ENCODE measurements at places on chromosomes 4 and X.

DNA sequence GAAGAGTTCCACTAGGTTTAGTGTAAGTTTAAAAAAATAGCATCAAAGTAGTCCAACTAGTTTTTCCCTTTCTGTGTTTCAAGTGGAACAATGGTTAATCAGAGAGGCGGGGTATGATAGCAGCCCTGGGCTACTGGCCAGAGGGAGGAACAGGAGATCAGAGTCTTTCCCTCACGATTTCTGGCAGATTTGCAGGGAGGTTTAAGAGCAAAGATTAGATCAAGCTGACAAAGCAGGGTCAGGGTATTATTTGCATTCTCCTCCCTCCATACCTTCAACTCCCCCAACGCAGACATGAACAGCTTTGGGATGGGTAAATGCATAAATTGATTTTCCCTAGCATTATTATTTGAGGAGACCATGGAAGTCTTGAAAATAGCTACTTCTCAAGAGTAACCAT lies 277.6 kb upstream of the DIAPH2 start:
- no peak for DNase-seq

DNA sequence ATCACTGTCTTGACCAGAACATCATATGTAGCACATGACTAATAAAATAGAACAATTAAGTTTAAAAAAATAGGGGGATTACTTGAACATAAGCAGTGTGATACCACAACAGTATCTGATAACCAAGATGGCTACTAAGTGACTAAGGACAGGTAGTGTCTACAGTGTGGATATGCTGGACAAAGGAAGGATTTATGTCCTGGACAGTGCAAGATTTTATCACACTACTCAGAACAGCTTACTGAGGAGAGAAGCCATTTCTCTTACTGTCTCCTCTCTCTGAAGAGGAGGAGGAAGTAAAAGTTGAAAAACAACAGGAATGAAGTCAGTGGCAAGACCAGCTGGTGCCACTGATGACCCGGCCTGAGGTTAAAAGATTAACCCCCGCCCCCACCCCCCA lies 4.0 kb upstream of the SLC10A7 start:
- no peak for DNase-seq

DNA sequence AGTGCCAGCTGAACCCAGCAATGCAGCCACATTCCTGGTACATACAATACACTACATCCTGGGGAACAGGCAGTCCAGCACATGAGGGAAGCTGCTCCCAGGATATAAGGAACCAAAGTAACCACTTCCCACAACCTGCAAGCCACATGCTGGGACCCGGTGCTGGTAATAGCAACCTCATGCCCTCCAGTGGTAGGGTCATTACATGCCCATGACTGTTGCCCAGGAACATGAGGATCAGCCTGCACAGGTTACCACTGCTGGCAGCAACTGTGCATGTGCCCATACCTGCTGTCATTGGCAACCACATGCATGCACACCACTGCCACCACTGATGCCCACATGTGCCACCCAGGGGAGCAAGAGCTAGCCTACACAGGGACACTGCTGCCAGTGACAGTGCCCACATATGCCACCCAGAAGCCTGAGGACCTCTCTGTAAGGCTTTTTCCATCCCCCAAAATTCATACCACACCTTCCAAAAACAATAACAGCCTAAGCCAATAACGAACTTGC lies 1982.5 kb downstream of the ARAP2 start:
- DNase-seq: no peak

GRCh38 chrX:12570859-12571501 lies 220.2 kb upstream of the PRPS2 start:
- DNase-seq: no peak

DNA sequence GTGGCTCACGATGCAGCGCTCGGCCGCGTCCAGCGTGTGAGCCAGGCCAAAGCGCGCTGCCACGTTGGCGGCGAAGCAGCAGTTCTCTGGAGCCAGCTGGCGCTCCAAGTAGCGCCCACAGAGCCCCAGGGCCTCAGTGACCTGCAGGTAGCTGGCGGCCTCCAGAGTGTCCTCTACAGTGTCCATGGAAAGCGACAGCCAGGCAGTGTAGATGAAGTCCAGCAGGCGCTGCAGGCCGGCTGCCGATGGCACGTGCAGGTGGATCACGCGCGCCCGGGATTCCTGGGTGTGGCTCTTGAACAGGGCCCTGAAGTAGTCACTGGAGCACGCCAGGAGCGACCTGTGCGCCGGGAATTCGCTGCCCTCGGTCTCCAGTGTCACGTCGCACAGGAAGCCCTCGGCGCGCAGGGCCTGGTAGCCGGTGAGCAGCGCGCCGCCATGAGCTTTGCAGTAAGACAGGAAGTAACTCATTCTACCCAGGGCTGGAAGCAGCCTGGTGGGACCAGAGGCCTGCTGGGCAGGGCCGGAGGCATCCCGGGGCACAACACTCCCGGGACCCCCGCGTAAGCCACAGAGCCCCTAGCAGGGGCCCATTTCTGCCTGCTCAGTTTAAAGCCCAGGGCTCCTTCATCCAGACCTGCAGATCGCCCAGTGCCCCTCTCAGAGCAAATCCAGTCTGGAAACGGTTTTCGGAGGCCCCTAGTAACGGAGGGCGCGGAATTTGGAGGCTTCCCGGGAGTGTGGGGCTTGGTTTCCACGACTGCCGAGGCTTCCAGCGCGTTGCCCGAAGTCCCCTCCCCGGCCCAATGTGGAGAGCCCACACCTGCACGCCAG lies 595 bp downstream of the KLHL34 start:
- no peak for DNase-seq

DNA sequence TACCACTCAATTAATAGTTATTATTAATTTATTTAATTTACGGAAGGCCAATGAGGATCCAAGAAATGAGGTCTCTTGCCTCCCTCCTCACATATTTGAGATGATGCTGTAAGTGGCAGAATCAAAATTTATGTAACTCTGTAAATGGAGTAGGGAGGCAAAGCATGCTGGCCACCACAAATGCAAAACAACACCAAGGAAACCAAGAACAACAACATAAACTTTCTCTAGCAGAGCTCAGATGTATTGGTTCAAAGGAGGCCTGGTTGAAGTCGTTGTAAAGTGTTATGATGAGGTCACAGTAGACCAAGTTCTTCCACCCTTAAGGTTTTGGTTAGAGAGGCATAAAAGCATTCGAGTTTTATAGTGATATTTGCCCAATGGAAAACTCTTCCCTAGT lies 194.8 kb upstream of the FAT1 start:
- DNase-seq: no peak

- DNase-seq: no peak
These were observed 69.8 kb downstream of the IGSF1 start for GRCh38 chrX:131219271-131219670.

DNA sequence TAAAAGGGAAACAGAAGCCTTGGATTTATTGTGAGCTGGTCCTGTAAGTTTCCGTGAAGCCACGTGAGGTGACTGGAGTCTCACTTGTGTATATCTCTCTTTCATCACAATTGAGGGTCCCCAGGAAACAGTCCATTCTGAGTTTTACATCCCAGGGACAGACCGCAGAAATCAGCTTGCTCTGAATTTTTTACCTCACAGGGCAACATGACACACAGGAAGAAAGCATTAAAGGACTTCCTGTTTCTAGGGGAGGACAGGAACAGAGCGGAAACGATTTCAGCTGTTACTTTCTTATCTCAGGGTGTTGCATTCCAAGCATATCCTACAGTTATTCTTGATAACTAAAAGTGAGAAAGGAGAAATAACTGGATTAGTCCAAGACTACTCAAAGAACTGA lies 553.5 kb downstream of the TRAM1L1 start:
- DNase-seq: peak; percentile 0

DNA sequence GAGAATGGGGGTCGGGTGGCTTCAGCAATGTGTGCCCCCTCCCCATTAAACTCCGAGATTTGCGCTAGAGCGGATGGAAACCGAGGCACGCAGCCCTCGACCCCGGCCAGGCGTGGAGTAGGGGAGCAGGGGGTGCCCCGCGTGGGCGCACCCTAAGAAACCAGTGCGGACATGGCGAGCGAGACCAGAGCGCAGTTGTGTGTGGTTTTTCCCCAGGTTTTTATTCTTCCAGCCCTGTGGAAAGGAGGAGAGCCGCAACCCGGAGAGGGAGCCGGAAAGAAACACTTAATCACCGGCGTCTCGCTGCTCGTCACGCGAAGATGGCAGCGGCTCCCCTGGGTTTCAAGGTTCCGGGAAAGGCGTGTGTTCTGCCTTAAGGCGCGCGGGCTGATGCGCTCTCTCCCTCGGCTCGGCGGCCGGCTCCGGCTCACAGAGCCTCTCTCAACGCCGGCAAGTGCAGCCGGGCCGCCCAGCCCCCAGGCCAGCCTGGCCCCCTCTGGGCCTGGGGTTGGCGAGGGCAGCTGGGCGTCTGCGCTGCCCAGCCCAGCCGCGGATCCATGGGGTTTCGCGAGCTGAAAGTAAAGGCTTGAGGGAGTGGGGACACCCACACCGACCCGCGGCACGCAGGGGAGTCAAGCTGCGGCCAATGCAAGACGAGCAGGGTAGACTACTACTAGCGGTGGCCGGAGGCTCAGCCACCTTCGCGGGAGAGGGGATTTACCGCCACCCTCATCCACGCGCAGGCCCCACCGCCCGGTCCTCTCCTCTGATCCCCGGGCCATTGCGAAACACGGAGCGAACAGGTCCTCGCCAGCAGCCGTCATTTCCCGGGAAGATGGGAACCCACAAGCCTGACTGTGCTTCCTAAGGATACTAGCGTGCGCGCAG lies 74.0 kb upstream of the BCOR start:
- DNase-seq: peak; percentile 49

DNA sequence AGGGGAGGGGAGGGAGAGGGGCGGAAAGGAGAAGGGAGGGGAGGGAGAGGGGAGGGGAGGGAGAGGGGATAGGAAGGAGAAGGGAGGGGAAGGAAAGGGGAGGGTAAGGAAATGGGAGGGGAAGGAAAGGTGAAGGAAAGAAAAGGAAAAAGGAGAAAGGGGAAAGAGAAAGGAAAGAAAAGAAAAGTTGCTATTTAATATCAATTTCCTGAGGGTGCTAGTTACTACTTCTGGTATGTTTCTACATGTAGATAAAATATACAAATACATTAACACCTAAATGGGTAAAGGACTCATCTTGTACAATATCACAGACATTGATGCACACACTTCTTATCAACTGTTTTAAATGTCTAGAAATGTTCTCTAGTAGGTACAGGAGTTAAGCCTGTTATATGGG lies 22.6 kb downstream of the ANXA5 start:
- no peak for DNase-seq

DNA sequence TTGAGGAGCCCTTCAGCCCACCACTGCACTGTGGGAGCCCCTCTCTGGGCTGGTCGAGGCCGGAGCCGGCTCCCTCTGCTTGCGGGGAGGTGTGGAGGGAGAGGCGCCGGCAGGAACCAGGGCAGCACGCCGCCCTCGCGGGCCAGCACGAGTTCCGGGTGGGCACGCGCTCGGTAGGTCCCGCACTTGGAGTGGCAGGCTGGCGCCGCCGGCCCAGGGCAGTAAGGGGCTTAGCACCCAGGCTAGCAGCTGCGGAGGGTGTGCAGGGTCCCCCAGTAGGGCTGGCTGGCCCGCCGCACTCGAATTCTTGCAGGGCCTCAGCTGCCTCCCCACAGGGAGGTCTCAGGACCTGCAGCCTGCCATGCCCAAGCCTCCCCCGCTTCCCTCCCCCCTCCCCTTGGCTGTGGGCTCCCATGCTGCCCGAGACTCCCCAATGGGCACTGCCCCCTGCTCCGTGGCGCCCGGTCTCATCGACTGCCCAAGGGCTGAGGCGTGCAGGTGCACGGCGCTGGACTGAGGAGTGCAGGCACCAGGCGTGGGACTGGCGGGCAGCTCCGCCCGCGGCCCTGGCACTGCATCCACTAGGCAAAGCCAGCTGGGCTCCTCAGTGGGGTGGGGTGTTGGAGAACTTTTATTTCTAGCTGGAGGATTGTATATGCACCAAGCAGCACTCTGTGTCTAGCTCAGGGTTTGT lies 127.5 kb downstream of the DCK start:
- no peak for DNase-seq

GRCh38 chrX:7926501-7926900 lies 712 bp downstream of the PNPLA4 start:
- no peak for DNase-seq

- no peak for DNase-seq
These were observed 36.0 kb downstream of the CXCL8 start for GRCh38 chr4:73776321-73776729.

- no peak for DNase-seq
These were observed 7.0 kb upstream of the HAUS7 start for GRCh38 chrX:153477364-153477857.

DNA sequence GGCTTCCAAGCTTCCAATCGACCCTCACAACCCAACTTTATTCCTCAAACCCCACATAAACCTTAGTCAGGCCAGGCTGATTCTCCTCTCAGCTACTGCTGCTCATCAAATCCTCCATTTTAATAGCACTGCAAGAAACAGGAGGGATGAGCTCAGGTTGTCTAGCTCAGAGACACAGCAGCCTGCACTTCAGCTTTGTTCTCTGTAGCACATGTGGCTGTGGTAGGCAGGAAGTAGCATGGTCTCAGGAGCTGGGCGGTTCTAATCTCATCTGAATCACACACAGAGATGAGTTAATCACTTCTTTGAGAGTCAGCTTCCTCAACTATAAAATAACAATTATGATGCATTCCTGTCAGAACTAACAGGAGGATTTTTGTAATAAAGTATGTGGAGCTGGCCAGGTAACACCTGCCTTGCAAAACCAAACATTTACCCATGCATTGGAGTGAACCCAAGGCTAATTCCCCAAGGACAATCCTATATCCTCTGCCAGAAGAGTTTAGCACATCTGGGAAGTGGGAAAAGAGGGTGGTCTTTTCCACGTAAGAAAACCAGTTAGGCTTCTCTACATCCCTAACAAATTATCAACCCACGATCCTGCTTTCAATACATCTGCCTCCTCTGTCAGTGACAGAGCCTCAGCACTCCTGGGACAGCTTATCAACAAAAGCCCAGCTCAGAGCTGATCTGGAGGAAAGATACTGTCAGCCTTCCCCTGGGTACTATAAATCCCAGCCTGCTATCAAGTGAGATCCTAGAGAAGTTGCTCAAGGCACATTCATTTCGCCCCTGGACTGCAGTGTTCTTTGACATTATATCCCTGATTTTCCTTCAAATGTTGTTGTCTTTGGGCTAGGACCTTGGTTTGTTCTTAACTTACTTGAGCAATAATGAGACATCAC lies 32.8 kb downstream of the ELOVL6 start:
- peak; percentile 68 for DNase-seq
